ENCODE measurements at places on chromosomes 12 and 14.

DNA sequence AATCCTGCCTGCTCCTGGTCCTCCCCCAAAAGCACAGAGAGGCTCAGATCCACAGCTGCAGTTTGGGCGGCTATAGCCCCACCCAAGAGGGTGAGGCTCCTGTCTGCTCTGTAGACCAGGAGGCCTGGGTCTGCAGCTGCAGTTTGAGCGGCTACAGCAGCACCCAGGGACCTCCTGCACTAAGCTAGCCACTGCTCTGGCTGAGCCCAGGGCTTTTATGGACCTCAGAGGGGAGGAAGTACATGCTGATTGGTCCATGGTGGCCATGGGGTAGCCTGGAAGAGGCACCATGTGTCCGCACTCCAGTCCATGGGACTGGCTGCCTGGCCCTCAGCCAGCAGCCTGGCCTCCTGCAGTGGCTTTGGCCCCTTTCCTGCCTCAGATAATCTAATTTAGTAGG, 49.6 kb upstream of the GSC start:
- DNase-seq = no peak

GRCh38 chr14:75904311-75904710, 77.5 kb downstream of the TGFB3 start:
- DNase-seq = no peak

GRCh38 chr12:108747563-108747962, 16.2 kb upstream of the CORO1C start:
- DNase-seq = peak; percentile 12

- DNase-seq = no peak
Observed at GRCh38 chr12:968545-968944, 19.1 kb upstream of the RAD52 start.

DNA sequence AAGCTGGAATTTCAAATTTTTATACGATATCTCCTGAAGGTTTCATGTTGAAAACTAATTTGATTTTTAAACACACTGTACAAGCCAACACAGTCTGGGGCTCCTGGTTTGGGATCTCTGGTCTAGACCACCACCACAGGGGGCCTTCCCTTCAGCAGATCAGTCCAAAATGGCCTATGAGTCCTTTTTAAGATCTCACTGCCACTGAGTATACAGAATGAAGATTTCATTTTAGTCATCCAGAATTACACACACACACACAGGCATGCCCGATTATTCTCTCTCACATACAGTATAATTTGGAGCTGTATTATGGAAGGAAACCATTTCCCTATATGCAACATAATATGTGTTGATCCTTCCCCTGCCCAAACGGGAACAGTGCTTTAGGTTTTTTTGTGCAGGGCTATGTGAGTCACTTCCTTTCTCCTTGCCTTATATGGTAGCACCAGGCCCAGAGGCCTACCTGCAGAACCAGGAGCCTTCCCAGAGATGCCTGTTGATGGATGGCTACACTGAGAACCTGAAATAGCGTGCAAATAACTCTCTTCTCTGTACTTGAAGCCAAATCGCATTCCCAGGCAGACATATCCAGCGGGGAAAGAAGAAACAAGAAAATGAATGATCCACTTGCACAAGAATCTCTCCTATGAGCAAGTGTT, 28.1 kb upstream of the WNK1 start:
- DNase-seq = no peak

DNA sequence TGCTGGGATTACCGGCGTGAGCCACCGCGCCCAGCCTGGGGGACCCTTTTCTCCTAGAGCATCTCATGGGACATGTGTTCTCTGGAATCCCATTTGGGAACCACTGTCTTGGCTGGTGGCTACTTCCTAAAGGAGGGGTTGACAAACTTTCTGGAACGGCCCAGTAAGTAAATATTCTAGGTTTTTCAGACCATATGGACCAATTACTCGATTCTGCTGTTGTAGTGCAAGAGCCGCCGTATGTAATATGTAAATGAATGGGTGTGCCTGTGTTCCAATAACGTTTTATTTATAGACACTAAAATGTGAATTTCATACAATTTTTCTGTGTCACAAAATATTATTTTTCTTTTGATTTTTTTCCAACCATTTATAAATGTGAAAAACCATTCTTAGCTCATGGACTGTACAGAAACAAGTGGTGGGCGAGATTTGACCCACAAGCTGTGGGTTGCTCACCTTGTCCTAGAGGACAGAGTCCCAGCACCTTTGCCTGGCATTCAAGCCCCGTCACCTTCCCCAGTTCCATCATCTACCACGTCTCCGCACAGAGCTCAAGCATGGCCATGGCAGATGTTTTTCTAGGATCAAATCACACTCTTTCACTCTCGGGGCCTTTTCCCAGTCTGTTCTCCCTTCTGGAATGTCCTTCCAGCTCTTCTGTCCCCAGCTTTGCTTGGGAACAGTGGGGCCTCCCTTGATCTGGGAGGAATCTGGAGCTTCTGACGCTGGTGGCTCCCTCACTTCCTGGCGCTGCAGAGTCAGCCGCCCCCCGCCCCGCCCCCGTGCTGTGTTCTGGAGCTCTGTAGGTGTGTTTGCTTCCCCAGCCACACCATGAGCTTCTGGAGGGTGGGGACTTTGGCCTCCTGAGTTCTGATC, 17.9 kb upstream of the RCOR1 start:
- DNase-seq = no peak

DNA sequence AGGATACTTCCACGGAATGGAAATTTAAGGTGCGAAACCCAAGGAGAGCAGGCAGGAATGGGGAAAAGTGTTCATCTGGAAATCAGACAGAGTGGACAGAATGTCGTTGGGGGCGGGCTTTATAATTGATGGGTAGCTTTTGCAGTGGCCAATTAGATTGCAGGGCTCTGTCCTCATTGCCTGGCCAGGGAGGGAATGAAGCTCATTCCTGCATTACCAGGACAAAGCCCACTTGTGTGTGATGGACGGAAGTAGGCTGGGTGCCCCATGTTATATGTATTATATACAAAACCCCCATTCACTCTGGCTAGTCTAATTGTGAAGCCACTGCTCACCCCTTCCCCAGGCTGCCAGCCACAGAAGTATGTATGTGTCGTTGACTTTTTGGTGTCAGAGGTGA, 23.6 kb downstream of the ZNF664 start:
- DNase-seq = no peak

GRCh38 chr14:21965042-21965441, 291.4 kb upstream of the OR4E1 start:
- DNase-seq = no peak

GRCh38 chr14:93930989-93931307, 3.8 kb downstream of the FAM181A start:
- no peak for DNase-seq

GRCh38 chr14:20799892-20800544, 2.6 kb downstream of the RNASE1 start:
- no peak for DNase-seq

GRCh38 chr14:54052696-54053385, 96.2 kb upstream of the BMP4 start:
- no peak for DNase-seq

- DNase-seq = peak; percentile 47
Observed at GRCh38 chr14:69042787-69043444, 63.8 kb upstream of the ACTN1 start.

GRCh38 chr12:57726151-57726883, 12.2 kb downstream of the AGAP2 start:
- DNase-seq = peak; percentile 82

DNA sequence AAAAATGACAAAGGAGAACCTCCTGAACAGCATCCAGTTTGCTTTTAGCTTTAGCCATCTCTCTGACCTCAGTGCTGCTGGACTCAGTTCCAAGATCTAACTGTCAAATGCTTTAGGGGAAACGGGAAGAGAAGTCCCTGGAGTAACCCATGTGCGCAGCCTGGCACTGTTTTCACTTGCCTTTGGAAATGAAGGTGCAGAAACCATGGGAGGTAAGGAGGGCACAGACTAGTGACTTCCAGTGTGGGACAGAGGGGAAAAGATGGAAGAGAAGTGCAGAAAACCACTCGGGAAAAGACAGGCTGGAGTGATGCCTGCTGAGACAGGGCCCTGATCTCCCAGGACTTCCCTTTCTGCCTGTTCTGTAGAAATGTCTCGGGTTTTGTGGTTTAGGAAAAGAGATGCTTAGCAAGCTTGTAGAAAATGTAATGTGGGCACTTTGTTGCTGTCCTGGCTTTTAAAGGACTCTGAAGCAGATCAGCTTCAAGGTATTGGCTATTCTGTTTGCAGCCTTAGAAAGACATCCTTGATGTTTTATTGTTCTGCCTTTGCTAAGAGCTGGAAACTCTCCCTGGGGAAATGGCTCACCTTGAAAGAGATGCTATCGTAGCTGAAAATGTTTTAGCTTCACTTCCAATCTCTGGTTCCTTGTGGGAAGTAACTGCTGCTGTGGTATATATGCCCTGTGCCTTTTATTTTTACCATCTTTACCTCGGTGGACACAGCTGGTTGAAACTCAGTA, 124.6 kb upstream of the HIF1A start:
- peak; percentile 62 for DNase-seq

DNA sequence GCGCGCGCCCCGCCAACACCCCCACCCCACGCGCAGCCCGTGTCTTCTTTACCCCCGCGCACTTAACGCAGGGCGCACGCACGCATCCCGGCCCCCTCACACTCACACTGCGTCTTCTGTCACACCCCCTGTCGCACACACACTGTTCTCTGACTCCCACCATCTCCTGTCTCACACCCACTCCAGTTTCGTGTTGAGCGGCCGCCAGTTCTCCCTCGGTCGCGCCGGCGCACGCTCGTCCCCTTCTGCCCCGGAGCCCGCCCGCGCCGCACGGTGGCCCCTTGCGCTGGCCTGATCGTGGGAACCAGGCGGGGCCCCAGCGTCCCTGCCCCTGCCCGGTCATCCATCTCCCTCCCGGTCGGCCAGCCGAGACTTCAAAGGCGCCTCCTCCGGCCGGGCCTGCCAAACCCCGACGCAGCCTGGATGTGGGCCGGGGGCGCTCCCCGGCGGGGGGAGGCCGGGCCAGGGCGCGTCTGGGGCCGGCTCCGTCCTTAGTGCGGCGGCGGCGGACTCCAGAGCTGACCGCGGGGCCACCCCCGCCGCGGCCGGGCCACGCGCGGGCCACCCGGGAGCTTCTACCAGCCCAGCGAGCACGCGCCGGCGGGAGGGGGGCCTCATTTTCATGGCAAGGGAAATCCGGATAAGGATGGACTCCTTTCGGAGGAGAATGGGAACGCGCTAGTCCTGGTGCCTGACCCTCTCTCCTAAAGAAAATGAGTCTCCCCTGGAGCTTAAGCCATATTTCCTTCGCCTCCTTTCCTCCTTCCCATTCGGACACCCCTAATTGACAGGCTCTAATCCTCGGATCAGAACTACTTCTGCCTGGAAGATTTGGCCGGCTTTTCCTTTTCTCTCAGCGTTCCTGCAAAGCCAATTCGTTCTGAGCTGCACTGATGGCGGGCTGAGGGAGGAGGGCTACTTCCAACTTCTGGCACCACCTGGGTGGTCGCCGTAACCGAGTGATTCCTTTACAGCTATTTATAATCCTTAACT, 82.0 kb upstream of the HMGA2 start:
- DNase-seq = no peak

GRCh38 chr12:1185460-1186182, 194.6 kb downstream of the ERC1 start:
- no peak for DNase-seq

DNA sequence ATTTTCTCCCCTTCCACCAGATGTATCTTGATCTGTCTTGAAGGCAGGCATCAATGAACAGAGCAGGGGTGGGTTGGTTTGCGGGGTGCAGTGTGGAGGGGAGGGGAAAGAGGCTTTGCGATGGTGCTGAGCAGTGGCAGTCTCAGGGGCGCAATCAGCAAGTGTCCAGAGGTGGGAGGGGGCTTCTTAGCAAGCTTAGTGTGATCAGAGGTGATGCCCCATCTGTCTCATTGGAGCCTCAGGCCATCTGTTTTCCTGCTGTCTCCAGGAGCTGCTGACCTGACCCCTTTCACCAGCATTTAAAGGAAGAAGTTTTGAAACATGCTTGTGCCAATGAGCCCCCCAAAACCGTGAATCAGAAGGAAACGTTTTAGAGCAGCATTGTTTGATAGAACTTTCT, 187.7 kb upstream of the LHX5 start:
- no peak for DNase-seq

GRCh38 chr12:57637364-57637763, 4.4 kb upstream of the B4GALNT1 start:
- DNase-seq = no peak

- peak; percentile 94 for DNase-seq
Observed at GRCh38 chr12:15278816-15279658, 43.3 kb upstream of the PTPRO start.

- DNase-seq = peak; percentile 40
Observed at GRCh38 chr14:105864116-105864515, 337.7 kb downstream of the TMEM121 start.

DNA sequence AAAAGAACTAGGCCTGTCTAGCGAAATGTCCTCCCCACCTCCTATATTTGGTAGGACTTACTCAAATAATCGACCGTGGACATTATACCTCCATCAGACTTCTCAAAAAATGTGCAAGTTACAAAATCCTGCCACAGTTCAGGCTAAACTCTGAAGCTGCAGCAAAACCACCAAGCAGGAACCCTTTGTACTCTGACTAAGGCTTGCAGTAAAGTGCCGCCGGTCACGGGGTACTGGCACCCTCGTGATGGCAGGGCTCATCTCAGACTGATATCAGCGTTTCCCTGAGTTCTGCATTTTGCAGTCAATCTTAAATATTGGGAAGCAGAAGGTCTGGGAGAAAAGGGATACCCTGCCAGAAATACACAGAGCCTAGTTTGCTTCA, 17.1 kb downstream of the SLC11A2 start:
- peak; percentile 51 for DNase-seq

DNA sequence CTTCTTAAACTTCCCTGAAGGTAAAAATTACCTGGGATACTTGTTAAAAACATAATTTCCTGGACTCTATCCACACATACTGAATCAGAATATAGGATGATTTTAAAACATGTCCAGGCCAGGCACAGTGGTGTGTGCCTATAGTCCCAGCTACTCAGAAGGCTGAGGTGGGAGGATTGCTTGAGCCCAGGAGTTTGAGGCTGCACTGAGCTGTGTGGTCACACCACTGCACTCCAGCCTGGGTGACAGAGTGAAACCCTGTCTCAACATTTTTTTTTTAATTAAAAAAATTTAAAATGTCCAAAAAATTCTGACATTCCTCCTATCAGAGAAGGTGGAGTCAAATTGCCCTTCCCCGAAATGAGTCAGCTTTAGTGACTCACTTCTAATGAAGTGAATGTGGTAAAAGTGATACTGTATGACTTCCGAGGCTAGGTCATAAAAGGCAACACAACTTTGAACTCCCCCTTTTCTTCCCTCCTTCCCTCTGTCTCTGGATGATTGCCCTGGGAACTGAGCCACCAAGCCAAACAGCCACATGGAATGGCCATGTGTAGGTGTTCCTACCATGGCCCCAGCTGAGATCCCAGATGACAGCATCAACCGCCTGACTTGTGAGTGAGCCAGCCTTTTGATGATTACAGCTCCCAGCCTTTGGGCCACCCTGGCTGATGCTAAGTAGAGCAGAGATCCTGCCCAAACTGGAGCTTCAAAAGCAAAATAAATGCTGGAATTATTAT, 36.3 kb downstream of the LIMA1 start:
- peak; percentile 91 for DNase-seq

DNA sequence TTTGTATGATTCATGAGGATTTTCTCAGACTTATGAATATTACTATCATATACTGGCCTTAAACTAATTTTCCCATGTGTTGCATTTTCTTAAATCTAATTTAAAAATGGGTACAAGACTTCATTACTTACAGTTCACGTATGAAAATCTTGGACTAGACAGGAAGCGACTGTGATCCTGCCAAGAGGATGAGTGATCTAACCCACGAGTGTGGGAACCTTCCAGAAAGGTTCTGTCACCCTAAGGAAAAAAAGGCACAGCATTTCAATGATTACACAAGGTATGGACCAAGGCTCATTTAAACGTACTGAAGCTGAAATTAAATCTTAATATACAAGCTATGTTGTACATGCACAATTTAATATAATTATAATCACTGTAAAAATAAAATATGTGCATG, 293.5 kb upstream of the DIO2 start:
- DNase-seq = no peak

Data from ascending aorta (tissue), 2 donors.